Natural killer cell treated with Interleukin-12 subunit alpha and Interleukin-12 subunit beta and Interleukin-15 and Interleukin-18, amount 100 ng/mL, for 72 hours (primary cell): ENCODE measurements at places on chromosomes 5 and 9. TPM values are rescaled to one million over a fixed set of nuclear protein-coding genes. Genes with fewer than 3 reads are reported as not detected.

The KCNN2 gene
- total RNA-seq, result not detected

DNA sequence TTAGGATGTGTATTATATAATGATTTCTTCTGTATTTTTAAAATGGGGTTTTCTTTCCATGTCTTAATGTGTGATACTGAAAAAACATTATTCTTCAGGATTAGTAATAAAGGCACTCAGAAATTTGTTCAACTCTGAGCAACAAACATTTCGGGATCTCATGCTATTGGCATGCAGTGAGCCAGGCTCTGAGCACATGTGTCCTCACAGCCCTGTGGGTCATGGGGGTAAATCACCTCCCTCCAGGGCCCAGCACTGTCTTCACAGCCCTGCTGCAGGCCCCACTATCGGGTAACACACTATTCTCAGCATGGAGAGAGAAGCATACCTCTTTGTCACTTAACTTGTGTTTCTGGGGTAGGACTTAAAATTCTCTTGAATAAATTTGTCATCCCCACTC, 14.0 kb downstream of the TMEM174 start:
- H3K27ac ChIP-seq, result no peak overlapping the region
- peaks cover 58% of the 10 kb centered on the region for H3K27me3 ChIP-seq
- DNase-seq, result no peak
- no peaks in the 10 kb centered on the region for H3K4me1 ChIP-seq

The TAF11L10 gene
- total RNA-seq, result not detected

GRCh38 chr5:14901462-14902051, 30.0 kb upstream of the ANKH start:
- H3K36me3 ChIP-seq, result no peaks in the 10 kb centered on the region
- H3K27me3 ChIP-seq, result peaks cover 6% of the 10 kb centered on the region
- peaks cover 4% of the 10 kb centered on the region for H3K4me1 ChIP-seq
- no peak overlapping the region for H3K4me3 ChIP-seq

The ANKRD55 gene
- not detected for total RNA-seq

- H3K27ac ChIP-seq, result no peak overlapping the region
- no peaks in the 10 kb centered on the region for H3K36me3 ChIP-seq
- H3K4me3 ChIP-seq, result no peak overlapping the region
- no peaks in the 10 kb centered on the region for H3K4me1 ChIP-seq
Observed at GRCh38 chr9:130199605-130200004, 27.4 kb downstream of the NCS1 start.

The CEL gene
- 0.95 TPM for total RNA-seq

The ADAMTSL1 gene
- not detected for total RNA-seq

The SLC25A51 gene
- total RNA-seq, result 34.7 TPM

DNA sequence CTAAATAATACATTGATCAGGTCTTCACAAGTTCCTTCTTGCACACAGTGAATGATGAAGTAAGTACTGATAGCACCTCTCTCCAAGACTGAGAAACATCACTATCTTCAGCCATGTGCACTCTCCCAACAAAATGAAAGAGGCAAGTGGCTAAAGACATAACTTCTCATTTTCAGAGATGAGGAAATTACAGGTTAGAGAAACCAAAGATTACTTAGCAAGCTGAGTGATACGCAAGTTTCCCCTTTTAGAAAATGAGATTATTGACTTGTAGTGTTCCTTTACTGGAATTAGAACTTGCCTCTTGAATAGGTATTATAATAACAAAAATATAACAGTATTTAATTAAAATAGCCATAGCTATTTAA, 21.6 kb downstream of the CEMIP2 start:
- H3K36me3 ChIP-seq, result peaks cover 23% of the 10 kb centered on the region

- no peak overlapping the region for H3K27ac ChIP-seq
- peak overlapping the region; percentile 17 for H3K4me3 ChIP-seq
- no peaks in the 10 kb centered on the region for H3K36me3 ChIP-seq
- no peak for DNase-seq
- peaks cover 44% of the 10 kb centered on the region for H3K27me3 ChIP-seq
Observed at GRCh38 chr5:55222985-55223811, 3.9 kb downstream of the MCIDAS start.

The SERINC5 gene
- total RNA-seq, result 7.4 TPM

- peaks cover 13% of the 10 kb centered on the region for H3K27me3 ChIP-seq
- H3K27ac ChIP-seq, result no peak overlapping the region
- H3K4me3 ChIP-seq, result no peak overlapping the region
- H3K36me3 ChIP-seq, result no peaks in the 10 kb centered on the region
Observed at GRCh38 chr5:13976867-13977830, 32.7 kb upstream of the DNAH5 start.

DNA sequence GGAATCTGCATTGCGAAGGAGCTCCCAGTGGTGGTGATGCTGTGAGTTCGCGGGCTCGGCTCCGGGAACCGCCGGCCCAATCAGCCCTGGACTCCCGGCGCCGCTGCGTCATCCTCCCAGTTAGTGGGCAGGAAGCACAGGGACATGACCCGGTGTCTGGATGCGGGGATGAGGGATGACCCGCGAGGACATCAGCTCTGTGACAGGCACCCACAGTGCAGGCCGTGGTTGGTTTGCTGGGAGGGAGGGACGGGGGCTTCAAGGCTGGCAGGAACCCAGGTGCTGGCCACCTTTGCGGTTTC, 996 bp downstream of the NXNL2 start:
- H3K4me3 ChIP-seq, result peak overlapping the region; percentile 4
- H3K36me3 ChIP-seq, result no peaks in the 10 kb centered on the region
- DNase-seq, result no peak
- no peaks in the 10 kb centered on the region for H3K4me1 ChIP-seq
- no peak overlapping the region for H3K27ac ChIP-seq

DNA sequence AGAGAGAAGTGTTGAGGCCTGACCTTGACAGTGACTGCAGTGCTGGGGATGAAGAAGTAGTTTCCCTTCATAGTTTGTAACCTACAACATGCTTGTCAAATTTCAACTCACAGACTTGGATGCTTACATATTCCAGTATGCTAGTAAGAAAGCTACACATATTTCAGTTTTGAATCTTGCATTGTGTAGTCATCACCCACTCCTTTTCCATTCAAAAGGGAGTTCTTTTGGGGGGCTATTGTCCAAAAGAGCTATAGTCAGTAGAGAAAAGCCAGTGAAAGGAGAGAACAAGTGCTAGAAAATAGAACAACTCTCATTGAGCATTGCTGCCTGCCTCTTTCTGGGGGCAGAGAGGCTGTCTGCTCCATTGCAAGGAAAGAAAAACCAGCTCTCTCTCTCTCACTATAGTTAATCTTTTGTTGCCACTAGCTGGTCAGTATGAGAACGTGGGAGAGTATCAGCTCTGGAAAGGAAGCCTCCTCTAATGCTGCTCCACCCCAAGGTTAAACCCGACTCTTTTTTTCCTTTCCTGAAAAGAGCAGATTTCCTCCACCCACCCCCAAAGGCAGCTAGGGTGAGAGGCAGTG, 7.3 kb downstream of the ASTN2 start:
- DNase-seq, result no peak
- H3K27ac ChIP-seq, result no peak overlapping the region
- H3K27me3 ChIP-seq, result peaks cover 16% of the 10 kb centered on the region
